ENCODE measurements at places on chromosomes 5 and 9. TPM values are rescaled to one million over a fixed set of nuclear protein-coding genes. Genes with fewer than 3 reads are reported as not detected.

The PCDHGA2 gene
- total RNA-seq, result 5.5 TPM

The IGFBPL1 gene
- total RNA-seq, result 2.4 TPM

The IGIP gene
- total RNA-seq, result 9.6 TPM

The MAP3K1 gene
- total RNA-seq, result 55.2 TPM

The KCNMB1 gene
- 5.2 TPM for total RNA-seq

The TMEFF1 gene
- total RNA-seq, result 0.71 TPM

The PHF24 gene
- total RNA-seq, result 1.0 TPM

The IRX1 gene
- 25.7 TPM for total RNA-seq

The ANGPTL2 gene
- 18.8 TPM for total RNA-seq

The GNAQ gene
- total RNA-seq, result 86.2 TPM
